ENCODE measurements at places on chromosomes 2 and 18.
A peak's percentile ranks its signal among the peaks of the same experiment; 100 is the strongest.

DNA sequence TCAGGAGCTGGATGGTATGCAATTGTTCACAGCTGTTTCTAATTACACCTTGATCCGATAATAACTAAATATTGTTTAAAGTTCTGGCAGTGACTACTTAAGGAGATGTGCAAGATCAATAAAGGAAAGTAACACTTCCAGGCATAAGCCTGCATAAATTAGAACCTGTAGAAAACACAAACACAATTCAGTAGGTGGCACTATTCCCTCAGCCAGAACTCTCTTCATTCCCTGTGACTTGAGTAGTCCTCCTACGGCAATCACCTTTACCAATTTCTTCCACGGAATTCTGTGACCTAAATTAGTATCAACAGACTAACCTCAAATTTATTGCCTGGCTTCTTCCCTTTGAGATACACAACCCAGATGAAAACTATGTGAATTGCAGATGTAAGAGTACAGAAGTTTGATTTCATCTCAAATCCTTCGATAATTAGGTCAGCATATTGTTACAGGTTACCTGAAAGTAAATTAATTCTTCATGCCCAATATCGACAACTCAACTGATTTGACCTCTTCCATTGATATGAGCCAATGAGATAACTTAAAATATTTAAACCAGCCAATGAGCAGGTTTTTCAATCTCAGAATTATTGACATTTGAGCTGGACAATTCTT is 137.8 kb downstream of the PID1 start:
- peak; percentile 71 for DNase-seq

- peak; percentile 19 for DNase-seq
Observed at GRCh38 chr2:62738981-62739936, 33.7 kb downstream of the EHBP1 start.

DNA sequence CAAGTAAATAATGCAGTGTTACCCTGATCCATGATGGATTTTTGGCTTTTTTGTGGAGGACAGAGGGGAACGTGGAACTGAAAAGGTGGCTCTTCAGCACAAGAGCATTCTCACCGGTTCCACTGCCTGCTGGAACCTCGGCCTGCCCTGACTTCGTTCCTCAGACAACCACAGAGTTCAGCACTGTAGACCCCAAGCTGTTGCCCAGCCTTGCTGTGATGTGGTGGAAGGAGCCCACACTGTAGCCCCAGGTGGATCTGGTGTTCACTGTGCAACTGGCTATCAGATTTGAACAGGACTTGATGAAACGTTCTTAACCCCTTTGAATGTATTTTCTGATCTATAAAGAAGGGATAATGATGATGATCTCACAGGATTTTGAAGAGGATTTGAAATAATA is 293.5 kb downstream of the TRIB2 start:
- DNase-seq: no peak

- no peak for DNase-seq
Observed at GRCh38 chr18:24552218-24552617, 91.8 kb downstream of the HRH4 start.

GRCh38 chr2:196515051-196515450 is 124.5 kb upstream of the CCDC150 start:
- DNase-seq: no peak

DNA sequence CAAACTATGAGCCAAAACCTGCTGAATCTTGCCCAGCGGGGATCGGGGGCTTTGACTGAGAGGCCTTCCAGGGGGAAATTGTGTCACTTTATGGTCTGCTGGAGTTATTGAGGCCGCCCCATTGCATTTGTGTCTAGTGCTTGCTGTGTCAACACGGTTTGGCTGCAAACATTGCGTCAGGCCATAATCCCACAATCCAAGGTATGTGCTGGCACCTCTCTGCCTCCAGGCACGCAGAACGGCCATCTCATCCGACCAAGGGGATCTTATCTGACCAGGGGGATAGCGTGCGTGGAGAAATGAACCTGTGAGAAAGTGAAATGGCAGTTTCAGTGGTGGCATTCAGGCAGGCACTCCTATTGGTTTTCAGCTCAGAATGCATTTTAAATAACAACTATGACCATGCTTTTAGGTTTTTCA is 18.1 kb upstream of the LYPD6B start:
- DNase-seq: peak; percentile 18

DNA sequence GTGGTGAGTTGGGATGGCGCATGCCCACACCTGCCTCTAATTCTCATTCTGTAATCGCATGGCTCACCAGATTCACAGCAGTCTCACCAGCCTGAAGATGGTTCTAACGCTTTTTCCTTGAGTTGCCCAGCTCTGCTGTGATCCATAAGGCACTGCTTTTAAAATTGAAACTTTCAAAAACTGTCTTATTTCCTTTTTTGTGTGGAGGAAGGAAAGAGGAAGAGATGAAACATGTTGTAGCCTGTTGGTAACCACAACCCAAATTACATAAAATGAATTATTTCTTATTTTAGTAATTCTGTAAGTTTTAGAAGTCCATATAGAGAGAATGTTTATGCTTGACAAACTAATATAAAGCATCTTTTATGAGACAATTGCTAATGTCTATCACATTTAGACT is 165.4 kb downstream of the RBM43 start:
- no peak for DNase-seq

DNA sequence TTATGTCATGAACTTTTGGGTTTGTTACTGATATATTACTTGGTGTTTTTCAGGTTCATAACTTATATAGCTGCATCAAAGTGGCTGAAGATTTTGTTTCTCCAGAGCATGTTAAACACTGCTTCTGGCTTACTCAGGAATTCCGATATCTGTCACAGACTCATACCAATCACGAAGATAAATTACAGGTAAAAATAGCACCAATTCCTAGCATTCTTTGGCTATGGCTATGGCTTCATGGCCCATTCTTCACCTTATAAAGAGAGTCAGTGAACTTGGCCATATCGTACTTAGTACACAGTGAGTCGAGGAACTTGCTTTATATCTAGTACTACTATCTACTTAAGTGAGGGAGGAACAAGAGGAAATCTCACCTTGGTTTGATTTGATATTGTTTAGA is 49.9 kb downstream of the KDM3A start:
- DNase-seq: peak; percentile 19

- DNase-seq: peak; percentile 98
Observed at GRCh38 chr2:190528521-190529001, 6.0 kb downstream of the NEMP2 start.

DNA sequence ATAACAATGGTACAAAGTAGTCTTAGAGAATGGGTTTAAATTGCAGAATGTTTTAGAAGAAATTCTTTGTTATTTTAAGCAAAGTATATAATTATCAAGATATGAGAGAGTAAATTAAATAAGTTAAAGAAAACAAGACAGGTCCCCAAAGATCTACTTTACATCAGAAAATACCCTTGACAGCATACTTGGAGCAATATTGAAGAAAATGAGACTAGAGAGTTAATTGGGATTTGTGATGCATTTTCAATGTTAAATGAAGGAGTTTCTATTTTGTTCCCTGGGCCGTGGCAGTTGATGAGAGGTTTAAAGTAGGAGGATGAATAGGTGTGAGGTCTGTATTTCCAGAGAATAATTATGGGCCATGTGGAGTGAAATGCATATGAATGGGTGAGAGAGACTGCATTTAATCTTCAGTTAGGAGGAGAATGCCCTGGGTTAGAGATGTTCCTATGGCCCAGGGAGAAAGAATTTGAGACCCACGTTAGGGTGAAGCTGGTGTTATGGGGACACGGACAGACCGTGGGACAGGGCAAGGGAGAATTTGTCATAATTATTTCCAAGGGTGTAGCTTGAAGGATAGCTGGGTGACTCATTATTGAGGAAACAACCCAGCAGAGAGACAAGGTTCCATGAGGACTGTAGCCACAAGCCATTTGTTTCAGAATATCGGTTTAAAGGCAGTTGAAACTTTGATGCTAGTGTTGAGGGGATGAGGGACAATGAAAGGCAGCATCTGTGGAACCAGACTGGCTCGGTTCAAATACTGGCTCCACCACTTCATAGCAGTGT is 22.7 kb downstream of the MGAT5 start:
- DNase-seq: no peak

DNA sequence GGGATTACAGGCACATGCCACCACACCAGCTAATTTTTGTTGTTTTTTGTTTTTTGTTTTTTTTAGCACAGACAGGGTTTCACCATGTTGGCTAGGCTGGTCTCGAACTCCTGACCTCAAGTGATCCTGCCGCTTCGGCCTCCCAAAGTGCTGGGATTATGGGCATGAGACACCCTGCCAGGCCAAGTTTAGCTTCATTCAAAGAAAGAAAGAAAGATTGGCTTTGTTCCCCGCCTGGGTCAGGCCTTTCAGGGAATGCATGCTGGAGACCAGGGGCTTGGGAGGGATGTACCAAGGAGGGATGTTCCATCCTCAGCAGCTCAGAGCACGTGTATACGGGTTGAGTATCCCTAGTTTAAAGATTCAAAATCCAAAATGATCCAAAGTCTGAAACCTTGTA is 283.0 kb downstream of the ALPK2 start:
- DNase-seq: no peak

DNA sequence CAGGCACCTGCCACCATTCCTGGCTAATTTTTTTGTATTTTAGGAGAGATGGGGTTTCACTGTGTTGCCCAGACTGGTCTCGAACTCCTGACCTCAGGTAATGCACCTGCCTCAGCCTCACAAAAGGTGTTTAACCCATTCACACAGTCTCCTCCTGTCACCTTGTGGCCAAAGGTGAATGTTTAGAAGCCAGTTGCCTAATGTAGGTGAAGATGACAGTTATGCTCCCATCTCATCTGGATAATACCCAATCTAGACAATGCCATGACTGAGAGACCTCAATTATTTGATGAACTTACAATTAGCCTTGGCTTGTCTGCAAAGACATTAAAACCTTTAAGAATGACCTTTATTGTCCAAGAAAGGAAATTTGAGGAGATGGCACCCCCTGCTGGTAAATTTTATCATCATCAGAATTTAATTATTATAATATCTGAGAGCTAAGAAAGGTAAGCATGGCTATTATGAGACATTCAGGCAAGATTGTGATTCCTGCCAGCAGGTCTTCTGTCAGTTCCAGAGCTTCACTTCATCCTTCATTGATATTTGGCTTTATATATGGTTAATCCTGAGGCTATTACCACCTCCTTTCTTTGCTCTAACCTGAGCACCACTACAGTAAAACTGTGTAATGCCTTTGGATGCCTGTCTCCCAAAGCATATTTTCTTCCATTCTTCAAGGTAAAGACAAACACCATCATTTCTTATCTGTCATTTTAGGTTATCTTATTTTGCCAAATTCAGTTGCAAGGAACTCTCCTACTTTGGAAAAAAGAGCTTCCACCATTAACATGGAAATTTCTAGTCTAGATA is 117.6 kb downstream of the FAM124B start:
- DNase-seq: peak; percentile 23

DNA sequence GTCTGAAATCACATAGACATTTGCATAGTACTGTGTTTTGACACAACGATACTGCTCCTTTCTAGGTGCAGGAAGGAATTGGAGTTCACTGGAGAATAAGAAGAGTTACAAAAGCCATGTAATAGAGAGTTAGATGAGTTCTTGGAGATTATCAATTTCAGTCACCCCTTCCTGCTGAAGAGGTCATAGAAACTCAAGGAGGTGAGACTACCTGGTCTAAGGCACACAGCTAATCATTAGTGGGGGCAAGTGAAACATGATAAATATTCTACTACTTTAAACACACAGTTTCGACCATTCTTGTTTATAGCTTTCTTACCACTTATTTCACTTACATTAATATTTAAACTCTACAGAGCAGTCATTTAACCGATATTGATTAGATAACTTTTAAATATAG is 286.9 kb upstream of the NXPH2 start:
- DNase-seq: no peak

GRCh38 chr2:31058096-31059035 is 79.9 kb downstream of the GALNT14 start:
- no peak for DNase-seq

- DNase-seq: no peak
Observed at GRCh38 chr2:8987410-8987809, 16.1 kb downstream of the MBOAT2 start.

DNA sequence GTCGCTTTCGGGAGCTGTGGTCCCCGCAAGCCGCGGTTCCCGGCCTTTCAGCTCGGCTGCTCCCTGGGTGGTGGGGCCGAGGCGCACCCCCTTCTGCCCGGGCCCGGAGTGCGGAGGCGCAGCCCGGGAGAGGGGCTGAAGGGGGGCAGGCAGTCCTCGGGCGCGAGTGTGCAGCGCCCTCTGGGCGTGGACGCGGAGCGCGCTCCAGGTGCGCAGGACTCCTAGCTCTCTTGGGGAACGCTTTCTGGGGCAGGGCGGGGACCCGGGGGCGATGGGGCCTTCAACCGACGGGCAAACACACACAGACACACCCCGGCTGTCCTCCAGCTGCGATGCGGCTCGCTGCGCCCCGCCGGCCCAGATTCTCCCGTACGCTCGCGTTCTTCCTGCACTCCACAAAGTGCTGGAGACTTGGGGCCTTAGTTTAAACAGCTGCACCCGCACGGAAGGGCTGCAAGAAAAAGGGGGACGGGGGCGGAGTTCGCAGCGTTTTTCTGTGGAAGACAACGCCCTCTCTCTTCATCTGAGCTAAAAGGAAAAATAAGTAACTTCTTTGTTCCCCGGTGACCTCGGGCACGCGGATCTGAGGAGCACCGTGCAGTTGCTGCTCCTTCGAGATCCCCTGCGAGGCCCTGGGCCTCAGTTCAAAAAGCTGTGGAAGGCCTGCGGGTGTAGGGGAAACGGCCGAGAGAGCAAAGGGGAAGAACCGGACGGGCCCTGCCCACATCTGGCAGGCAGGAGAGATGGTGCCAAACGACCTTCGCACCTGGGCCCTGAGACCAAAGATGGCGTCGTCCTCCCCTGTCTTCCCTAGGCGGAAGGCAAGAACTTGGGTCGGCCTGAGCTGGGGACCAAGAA is 593 bp upstream of the SDC1 start:
- DNase-seq: no peak

Measured in amniotic epithelial cell (primary cell).